ENCODE measurements at places on chromosomes 16 and 17.

GRCh38 chr16:64982581-64982980 lies 139.3 kb downstream of the CDH11 start:
- peak; percentile 48 for DNase-seq

- DNase-seq: no peak
Measured at GRCh38 chr16:18931756-18932155, 5.5 kb upstream of the SMG1 start.

GRCh38 chr17:29237476-29238132 lies 9.1 kb upstream of the CRYBA1 start:
- no peak for DNase-seq

- DNase-seq: no peak
Measured at GRCh38 chr17:17056156-17056539, 13.9 kb downstream of the MPRIP start.

DNA sequence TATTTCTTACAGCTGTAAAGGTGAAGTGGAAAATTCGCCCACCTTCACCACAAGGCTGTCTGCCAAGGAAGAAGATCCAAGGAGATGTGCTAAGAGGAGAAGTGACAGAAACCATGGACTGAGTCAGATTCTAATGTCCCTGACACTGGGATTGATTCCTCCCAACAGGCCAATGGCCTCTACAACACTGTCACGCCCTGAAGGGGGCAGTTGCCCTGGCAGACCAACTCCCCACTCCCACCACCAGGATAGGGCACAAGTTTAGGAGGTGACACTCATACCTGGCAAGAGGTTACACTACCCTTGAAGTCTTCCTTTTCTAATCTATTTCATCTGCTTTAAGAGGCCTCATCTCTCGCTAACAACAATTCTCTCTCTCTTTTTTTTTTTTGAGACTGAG lies 16.1 kb downstream of the PIP4K2B start:
- DNase-seq: no peak

Data from AG09309 (cell line).